ENCODE measurements at places on chromosomes 5 and 9. TPM values are rescaled to one million over a fixed set of nuclear protein-coding genes. Genes with fewer than 3 reads are reported as not detected.

SLC6A7 gene
- total RNA-seq: not detected

DNA sequence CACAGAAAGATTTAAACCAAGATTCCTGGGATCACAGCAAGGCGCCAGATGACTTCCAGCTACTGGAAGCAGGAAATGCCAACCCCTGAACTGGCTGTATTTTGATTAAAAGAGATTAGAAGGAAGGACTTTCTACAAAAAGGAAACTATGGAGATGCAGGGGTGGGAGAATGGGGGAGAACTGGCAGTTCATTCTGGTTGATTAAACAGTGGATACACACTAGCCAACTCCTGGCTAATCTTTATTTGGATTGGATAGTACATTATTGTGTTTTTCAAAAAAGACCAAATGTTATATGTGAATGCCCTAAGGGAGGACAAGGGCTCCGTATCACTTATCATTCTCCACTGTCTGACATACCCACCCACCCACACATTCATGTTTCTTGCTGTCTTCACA, 93.2 kb downstream of the CDO1 start:
- no peak for DNase-seq

RUSC2 gene
- total RNA-seq: 16.7 TPM

DNA sequence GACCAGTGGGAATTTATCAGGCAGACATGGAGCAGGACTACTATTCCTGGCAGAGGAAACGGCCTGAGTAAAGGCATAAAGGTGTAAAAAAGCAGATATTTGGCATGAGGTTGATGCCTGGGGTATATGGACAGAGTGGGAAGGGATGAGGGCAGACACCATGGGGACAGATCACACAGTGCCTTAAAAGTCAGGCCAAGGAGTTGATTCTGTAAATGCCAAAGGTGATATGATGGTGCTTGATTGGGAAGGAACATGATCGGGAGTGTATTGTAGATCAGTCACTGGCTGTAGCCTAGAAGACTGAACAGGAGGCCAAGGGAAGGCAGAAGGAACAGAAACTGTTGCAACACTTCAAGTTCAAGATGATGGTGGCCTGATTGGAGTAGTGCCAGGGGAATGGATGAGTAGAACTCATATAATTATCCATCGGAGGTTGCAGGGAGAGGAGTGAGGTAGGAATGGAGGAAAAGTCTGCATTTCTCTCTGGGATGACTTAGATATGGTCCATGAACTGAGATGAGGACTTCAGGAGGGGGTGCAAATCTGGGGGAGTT, 594.3 kb upstream of the KLF4 start:
- DNase-seq: no peak

DNA sequence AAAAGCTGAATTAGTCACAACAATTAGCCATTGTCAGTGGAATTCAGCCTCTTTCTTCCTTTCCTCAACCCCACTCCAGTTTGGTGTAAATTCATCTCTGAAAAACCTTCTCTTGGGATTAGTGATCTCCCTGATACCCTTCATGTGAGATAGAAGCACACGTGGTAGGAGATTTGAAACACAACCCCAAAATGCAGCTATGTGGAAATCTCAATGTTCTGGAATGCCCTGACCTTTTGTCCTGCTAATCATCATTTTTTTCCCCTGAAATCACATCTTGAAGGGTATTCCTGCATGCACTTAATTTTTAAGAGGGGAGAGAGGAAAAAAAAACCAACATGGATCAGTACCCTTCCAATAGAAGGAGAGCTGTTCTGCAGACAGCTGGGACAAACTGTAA, 612.6 kb downstream of the EBF1 start:
- DNase-seq: no peak

GRCh38 chr5:146076455-146076854, 28.9 kb downstream of the PLAC8L1 start:
- no peak for DNase-seq

ARID3C gene
- 0.13 TPM for total RNA-seq

HMGXB3 gene
- 29.2 TPM for total RNA-seq

DNA sequence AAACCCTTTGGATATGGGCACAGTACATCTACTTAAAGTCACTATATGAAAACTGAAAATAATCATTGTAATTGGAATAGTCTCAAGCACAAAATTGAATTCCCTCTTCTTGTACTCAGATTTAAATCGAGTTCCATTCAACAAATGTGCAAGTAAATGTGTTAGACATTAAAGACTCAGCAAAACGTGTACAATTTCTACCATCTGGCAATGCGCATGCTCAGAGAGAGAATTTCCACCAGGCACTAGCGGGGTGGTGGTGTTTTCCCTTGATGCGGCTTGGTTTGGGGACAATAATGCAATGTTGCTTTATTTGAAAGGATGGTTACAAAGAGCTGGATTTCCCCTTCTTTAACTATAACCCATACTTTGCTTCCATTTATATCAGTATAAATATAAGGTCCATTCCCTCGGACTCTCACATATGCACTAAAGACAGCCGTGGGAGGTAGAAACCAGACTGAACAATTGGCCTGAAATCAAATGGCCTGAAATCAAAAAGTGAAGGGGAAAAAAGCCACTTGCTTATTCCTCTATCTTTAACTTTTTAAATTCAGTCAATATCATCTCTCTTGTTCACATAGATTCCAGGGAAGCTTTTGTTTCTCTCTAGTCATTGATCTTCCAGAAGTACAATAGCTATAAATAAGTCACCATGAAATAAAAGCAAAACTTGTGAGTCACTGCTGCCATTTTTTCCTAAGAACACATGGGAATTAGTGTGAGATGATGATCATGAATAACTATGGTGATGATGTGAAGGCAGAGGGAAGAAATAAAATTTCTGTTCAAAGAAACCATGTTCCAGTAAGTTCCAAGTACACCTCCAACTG, 59.2 kb downstream of the ADAMTS12 start:
- no peak for DNase-seq

DNA sequence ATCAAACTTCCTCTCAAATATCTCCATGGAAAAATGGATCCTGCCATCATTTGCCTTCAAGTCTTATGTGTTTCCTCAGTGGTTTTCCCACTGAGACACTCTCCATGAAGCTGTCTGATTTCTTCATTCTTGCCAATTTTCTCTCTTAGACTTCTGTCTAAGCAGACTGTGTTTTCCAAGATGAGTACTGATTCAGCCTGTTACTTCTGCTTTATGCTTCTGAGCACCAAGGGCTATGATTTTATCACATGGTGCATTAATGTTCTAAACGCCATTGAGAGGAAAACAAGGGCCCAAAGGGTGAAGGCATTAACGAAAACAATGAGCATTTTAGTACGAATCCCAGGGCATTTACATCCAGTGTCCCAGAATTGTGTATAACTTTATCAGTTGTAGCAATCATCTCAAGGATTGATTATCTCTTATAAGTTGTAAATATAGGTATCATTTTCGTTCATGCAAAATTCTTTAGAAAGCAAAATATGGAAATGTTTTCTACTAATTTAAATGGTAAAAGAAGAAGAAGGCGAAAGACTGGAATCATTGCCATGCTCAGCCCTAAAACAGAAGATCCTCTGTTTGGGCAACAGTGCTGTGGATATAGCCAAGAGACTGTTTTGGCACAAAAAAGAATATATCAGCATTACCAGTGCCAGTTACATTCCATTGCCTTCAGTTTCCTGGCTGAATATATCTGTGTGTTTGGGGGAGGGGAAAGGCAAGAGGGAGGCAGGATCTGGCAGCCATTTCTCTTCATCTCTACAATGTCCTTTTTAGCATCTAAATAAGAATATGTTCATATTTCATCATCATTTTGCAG, 537.6 kb downstream of the ANXA1 start:
- DNase-seq: no peak

PFN3 gene
- total RNA-seq: not detected

DNA sequence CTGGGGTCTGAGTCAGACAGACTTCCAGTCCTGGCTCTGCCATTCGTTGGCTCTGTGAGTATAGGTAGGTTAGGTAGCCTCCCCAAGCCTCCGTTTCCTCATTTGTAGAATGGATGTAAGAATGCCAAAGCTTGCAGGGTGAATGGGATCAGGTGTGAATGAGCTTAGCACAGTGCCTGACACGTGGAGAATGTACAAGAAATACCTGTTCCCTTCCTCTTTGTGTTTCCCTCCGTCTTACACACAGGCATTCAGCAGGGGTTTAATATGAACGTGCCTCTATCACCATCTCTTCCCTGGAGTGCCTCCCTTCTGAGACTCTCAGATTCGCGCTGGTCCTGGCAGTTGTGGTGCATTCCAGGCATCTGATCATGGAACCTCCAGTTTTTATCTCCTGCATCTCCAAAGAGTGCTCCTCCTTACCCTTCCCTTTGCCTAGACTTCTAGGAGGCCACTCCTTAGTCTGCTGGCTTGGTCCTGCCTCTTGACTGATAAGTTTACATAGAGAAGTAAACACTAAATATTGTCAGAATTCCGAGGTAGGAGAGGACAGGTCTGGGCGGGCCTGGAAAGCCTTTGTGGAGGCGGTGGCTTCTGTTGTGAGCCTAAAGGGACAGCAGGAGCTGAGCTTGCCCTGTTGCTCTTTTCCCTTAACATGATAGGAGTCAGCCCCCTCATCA, 199.4 kb downstream of the AOPEP start:
- no peak for DNase-seq
